ENCODE measurements at places on chromosomes 4 and X.

GRCh38 chr4:150160473-150160872, 82.2 kb downstream of the DCLK2 start:
- no peak for DNase-seq

DNA sequence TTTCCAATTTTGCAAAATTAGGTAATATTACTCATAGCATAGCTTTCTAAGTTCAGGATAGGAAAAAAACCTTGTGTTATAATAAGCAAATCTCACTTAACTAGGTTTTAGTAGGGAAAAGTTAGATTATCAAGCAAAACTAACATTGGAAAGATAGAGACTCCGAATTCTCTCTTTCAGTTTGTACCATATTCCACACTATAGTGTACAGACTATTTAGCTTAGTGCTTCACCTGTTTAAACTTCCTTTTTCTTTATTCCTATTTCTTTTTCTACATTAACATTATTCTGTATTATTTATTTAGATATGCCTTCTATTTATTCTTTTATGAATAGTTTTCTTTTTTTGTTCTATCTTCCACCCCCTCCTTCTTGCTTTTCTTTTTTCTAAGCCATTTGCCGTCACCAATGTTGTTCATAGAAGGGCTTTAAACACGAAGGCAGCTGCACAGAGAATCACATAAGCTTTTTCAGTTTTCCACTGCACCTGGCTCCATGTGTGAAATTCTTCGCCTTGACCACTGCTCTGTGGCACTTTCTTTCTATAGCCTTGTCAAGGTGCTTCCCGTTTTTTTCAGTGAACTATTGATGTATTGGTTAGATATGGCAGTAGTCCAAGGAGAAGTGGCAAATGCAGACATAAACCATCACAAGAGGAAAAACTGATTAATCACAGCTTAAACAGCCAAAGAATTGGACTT, 8.5 kb downstream of the PCDH10 start:
- DNase-seq: no peak

- DNase-seq: no peak
Measured at GRCh38 chr4:186772936-186773487, 49.4 kb upstream of the FAT1 start.

GRCh38 chrX:111167334-111167733, 71.3 kb downstream of the PAK3 start:
- no peak for DNase-seq
